ENCODE measurements at places on chromosomes 1 and 21.
A peak's percentile ranks its signal among the peaks of the same experiment; 100 is the strongest.

DNA sequence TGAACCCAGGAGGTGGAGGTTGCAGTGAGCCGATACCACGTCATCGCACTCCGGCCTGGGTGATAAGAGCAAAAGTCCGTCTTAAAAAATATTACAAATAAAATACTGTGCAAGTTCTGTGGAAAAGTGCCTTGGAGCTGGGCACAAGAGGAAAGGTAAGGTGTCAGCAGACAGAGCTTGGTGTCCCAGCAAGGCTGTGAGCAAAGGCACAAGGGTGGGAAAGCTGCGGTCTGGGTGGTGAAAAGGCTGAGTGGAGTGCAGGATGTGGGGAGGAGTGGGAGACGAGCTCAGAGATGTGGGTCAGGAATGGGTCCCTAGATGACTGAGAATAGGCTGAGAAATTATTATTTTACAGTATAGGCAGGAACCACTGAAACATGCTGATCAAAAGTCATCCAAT is 150.6 kb downstream of the RHOU start:
- no peak for DNase-seq

DNA sequence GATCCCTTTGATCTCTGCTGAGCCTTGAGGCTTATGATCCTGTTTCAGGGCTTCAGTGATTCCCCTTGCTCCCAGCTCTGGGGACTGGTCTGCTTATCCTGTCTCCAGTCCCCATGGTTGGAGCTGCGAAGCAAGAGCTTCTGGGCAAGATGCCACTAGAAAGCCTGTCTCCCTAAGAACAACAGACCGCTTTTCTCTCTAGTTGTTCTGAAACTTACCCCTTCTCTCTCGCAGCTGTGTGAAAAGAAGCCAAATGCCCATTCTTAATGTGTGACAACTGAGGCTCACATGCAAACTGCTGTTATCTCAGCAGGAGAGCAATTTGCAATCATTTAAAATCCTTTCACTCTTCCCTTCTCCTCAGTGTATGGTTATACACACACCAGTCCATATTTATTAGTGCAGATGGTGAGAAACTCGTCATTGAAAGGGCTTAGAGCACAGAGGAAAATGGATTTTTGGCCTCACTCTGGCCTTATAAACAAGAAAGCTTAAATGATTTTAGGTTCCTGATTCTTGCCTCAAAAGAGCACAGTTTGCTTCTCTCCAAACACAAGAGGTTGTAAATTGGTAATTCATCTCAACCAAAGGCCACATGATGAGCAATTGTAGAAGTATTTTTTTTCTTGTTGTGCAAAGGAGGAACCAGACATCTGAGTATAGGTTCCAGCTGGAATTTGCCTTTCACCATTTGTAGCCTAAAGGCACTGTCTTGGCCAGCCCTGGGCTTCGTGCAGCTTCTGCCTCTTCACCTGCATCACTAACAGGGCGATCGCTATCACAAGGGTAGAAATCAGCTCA is 179.2 kb upstream of the LMO4 start:
- DNase-seq: no peak

DNA sequence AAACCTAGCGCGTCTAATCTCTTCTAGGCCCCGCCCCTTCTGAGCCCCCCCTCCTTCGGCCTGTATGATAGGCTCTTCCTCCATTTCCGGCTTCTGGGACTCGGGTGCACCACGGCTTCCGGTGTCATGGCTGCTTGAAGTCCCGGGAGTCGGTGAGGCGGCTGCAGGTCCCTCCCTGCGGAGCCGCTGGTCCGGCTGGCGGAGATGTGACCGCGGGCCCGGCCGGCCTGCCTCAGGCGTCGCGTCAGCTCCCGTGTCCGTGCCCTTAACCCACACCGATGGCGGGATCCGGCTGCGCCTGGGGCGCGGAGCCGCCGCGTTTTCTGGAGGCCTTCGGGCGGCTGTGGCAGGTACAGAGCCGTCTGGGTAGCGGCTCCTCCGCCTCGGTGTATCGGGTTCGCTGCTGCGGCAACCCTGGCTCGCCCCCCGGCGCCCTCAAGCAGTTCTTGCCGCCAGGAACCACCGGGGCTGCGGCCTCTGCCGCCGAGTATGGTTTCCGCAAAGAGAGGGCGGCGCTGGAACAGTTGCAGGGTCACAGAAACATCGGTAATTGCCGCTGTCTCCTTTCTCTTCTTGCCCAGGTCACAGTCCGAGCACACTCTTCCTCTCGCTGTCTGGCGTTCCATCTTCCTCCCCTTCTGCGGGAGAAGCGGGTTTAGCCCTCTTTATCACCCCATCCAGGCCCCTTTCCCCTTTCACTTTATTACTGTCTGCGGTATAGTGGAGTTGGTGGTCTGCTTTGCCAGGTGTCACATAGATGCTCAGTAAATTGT is at the start of gene UHMK1:
Gene UHMK1, plus strand, starts transcription at position 96 of the 773 bp plus-strand sequence. Its CDS starts 183 bp downstream, at position 279.
- DNase-seq: peak; percentile 87

GRCh38 chr1:5959667-5960230 is 32.5 kb downstream of the NPHP4 start:
- DNase-seq: no peak

DNA sequence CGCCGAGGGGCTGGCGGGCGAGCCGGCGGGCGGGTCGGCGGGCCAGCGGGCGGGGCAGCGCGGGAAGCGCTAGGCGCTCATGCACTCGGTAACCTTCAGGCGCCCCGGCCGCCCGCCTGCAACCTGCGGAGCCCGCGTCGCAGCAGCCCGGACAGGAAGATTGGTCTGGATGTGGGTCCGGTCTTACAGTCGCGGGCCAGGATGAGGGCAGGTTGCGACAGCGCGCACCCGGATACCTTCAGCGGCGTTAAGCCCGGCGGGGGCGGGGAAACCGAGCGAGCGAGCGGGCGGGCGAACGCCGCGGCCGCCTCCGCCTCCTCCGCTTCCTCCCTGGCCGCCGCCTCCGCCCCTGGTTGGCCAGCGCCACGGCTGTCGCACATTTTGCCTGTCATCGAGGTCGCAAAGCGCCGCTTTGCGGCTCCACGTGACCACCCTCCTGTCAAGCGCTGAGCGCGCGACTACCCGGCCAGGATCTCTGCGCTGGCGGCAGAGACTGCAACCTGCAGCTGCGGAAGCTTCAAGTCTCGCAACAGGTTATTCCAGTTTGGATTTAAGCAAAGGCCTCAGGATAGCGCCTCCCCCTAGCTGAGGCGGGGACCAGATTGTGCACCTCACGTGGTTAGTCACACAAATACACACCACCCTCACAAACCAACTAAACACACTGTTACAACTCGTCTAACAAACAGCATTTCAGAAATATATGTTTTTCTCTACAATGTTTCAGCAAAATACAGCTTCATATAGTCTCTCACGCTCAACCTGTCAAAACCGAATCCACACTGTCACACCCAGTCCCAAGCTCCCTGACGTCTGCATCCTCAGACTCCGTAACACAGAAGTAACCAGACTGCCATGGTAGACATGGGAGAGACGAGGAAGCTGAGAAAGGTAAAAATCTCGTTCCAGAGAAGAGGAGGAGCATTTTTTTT is at the start of gene FAF1:
Gene FAF1, minus strand, starts transcription at position 355 of the 932 bp plus-strand sequence. CDS start 456 bp downstream, outside the sequence.
- DNase-seq: peak; percentile 98

- no peak for DNase-seq
Observed at GRCh38 chr1:238642231-238642630, 744.1 kb upstream of the CHRM3 start.

- no peak for DNase-seq
Observed at GRCh38 chr1:33898881-33899280, 35.0 kb downstream of the HMGB4 start.

DNA sequence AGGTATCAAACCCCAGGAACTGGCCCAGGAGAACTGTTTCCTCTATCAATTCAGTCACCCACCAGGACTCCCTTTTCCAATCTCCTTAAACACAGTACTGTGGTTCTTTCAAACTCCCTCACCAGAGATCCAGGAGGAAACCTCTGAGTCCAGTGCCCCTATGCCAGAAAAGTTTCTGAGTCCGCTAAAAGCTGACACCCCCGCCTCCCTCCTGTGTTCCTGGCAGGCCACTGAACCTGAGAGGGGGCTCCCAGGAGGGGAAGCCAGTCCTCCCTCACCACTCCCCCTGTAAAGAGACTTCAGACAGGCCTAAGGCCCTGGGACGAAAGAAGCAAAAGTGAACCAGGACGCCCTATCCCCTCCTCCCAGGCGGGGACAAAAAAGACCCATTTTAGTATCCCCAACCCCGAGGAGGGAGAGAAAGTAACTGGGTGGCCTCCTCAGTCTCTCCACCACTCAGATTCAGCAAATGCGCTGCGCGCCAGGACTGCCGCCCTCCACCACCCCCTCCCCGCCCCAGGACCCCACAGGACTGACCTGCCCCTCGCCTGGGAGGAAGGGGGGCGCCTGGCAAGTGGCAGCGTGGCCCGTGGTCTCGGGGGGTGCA is 624 bp downstream of the SLC41A1 start:
- DNase-seq: peak; percentile 6

- DNase-seq: no peak
Observed at GRCh38 chr1:226565476-226565875, 16.9 kb downstream of the STUM start.

GRCh38 chr1:221392453-221392852 is 349.4 kb downstream of the DUSP10 start:
- no peak for DNase-seq

GRCh38 chr1:216826646-216827045 is 103.4 kb upstream of the ESRRG start:
- DNase-seq: no peak

DNA sequence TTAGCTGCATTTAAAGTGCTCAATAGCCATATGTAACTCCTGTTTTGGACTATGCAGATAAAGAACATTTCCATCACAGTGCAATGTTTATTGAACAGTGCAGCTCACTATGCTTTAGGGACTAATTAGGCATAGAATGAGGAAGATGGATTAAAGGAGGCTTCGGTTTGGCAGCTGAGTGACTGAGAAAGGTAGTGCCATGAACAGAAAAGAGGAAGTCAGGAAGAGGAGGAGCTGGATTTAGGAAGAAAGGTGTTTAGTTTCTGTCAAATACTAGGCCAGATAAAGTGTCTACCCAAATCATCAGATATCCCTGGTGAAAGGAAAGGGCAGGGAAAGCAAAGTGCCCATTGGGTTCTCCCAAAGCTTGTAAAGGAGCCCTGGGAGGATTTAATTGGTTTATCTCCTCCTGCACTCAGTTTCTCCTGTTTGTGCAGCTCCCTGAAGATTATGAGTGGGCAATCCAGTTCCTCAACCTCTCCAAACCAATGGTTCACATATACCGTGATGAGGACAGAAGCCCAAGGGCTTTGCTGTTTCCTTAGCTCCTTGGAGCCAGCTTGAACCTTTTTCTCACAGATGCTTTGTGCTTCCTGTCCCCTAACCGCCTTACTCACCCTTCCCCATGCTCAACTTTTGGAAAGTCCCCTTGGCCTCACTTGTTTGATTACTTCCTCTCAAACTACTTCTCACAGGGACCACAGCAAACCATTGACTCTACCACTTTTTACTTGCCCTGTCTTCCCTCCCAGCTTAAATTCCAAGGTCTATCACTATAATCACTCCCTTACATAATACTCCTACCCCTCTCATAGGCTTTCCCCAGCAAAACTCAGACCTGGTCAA is 3.5 kb upstream of the RAP1A start:
- peak; percentile 68 for DNase-seq

GRCh38 chr1:115761601-115762302 is 6.8 kb downstream of the CASQ2 start:
- no peak for DNase-seq

DNA sequence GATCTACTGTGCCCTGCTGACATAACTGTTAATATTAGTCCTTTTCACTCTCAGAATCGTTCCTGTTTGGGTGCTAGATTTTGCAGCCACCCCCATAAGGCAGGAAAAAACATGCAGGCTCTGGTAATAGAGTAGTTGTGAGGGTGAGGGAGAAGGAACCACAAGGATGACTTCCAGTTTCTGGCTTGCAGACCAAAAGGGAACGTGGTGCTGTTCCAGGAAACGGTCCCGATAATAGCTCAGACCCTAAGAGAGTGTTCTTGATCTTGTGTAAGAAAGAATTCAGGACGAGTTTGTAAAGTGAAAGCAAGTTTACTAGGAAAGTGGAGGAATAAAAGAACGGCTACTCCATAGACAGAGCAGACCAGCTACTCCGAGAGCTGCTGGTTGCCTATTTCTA is 50.7 kb upstream of the RHOU start:
- DNase-seq: no peak
